ENCODE measurements at places on chromosomes 3 and 15. TPM values are rescaled to one million over a fixed set of nuclear protein-coding genes. Genes with fewer than 3 reads are reported as not detected.
A peak's percentile ranks its signal among the peaks of the same experiment; 100 is the strongest.

DNA sequence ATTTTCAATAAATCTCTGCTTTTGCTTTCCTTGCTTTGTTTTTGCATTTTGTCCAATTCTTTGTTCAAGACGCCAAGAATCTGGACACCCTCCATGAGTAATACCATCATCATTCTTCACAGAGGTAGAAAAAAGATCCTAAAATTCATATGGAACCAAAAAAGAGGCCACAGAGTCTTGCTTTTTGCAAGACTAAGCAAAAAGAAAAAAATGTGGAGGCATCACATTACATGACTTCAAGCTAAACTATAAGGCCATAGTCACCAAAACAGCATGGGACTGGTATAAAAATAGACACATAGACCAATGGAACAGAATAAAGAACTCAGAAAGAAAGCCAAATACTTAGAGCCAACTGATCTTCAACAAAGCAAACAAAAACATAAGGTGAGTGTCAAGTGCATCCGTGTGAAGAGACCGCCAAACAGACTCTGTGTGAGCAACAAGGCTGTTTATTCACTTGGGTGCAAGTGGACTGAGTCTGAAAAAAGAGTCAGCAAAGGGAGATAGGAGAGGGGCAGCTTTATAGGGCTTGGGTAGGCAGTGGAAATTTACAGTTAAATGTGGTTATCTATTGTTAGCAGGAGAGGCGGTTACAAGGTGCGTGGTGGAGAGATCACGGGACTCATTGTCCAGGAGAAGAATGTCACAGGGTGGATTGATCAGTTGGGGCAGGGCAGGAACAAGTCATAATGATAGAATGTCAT is 10.9 kb downstream of the STRIT1 start:
- no peaks in the 10 kb centered on the region for H3K36me3 ChIP-seq
- no peak for DNase-seq
- no peaks in the 10 kb centered on the region for H3K4me1 ChIP-seq
- no peak overlapping the region for H3K4me3 ChIP-seq
- no peaks in the 10 kb centered on the region for H3K27me3 ChIP-seq

- H3K4me1 ChIP-seq, result no peaks in the 10 kb centered on the region
- no peaks in the 10 kb centered on the region for H3K36me3 ChIP-seq
- H3K4me3 ChIP-seq, result no peak overlapping the region
- no peaks in the 10 kb centered on the region for H3K27me3 ChIP-seq
- no peak for DNase-seq
These were observed 37.5 kb upstream of the FSTL1 start for GRCh38 chr3:120488296-120488695.

- no peaks in the 10 kb centered on the region for H3K36me3 ChIP-seq
- H3K27ac ChIP-seq, result no peak overlapping the region
- H3K4me1 ChIP-seq, result peaks cover 4% of the 10 kb centered on the region
- H3K4me3 ChIP-seq, result no peak overlapping the region
These were observed 28.0 kb upstream of the ATP11B start for GRCh38 chr3:182765287-182765686.

DNA sequence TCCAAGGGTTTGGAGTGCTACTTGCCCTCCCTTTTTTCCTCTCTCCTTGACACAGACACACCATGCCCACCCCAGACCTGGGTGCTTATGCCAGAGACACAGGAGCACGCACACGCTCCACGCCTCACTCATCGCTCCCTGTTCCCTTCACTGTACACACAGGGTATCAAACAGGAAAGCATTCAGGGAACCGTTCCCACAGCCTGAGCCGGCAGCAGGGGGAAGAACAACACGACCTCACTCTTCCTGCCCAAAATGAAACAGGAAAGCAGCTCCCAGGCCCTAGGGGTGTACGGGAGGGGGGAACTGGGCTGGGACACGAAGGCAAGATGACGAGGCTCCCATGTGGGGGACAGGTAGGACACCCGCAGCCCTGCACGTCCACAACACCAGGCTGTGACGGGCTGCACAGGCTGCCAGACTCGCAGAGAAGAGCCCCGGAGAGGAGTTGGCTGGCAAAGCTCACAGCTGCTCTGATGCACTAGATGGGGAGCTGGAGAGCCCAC is 11.2 kb downstream of the DLL4 start:
- H3K36me3 ChIP-seq, result no peaks in the 10 kb centered on the region
- no peaks in the 10 kb centered on the region for H3K27me3 ChIP-seq
- H3K4me3 ChIP-seq, result no peak overlapping the region
- DNase-seq, result no peak

DNA sequence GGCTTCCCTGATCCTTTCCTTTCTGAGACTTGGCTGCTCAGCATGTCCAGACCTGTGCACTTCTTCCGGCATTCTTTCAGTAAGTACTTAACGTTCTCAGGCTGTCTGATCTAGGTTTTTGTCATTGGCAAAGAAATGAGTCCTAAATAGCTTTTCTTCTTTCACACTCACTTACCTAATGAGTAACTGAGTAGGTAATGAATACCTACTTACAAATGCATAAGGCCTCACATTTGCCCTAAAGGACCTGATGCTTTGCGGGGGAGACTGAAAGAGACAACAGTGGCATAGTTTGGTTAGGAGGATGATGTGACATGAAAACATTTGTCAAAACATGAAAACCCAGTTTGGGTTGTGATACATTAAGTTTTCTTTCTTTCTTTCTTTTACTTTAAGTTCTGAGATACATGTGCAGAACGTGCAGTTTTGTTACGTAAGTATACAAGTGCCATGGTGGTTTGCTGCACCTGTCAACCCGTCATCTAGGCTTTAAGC is 516.7 kb upstream of the CFAP20DC start:
- no peak overlapping the region for H3K4me3 ChIP-seq
- peaks cover 9% of the 10 kb centered on the region for H3K27me3 ChIP-seq
- DNase-seq, result no peak
- H3K27ac ChIP-seq, result no peak overlapping the region
- no peaks in the 10 kb centered on the region for H3K4me1 ChIP-seq
- H3K36me3 ChIP-seq, result no peaks in the 10 kb centered on the region

DNA sequence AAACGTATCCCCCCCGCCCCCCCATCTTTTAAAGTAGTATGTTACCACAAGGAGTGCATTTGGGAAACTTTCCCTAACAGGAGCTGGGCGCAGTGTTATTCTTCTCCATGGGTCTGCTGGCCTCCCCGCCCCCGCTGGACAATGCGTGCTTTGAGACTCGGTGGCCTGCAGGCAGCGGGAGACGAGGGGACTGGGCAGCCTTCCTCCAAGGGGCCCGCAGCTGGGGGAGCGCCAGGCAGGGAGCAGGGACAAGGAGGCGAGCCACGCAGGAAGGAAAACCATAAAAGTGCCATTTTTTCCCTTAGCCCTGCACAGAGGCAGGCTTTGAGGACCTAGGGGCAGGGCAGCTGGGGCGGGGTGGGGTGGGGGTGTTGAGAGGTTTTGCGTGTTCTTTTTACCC is 14.1 kb downstream of the SOX2 start:
- H3K36me3 ChIP-seq, result no peaks in the 10 kb centered on the region
- peaks cover 20% of the 10 kb centered on the region for H3K4me1 ChIP-seq
- no peak for DNase-seq
- H3K27ac ChIP-seq, result no peak overlapping the region
- peaks cover 100% of the 10 kb centered on the region for H3K27me3 ChIP-seq

GRCh38 chr3:22089284-22089683 is 338.3 kb upstream of the ZNF385D start:
- H3K36me3 ChIP-seq, result no peaks in the 10 kb centered on the region
- H3K4me1 ChIP-seq, result no peaks in the 10 kb centered on the region
- peak; percentile 64 for DNase-seq
- H3K4me3 ChIP-seq, result no peak overlapping the region
- H3K27ac ChIP-seq, result no peak overlapping the region

GRCh38 chr3:38562467-38562925 is 66.4 kb downstream of the EXOG start:
- no peaks in the 10 kb centered on the region for H3K36me3 ChIP-seq
- DNase-seq, result no peak
- no peak overlapping the region for H3K4me3 ChIP-seq
- no peaks in the 10 kb centered on the region for H3K27me3 ChIP-seq
- H3K4me1 ChIP-seq, result no peaks in the 10 kb centered on the region

DNA sequence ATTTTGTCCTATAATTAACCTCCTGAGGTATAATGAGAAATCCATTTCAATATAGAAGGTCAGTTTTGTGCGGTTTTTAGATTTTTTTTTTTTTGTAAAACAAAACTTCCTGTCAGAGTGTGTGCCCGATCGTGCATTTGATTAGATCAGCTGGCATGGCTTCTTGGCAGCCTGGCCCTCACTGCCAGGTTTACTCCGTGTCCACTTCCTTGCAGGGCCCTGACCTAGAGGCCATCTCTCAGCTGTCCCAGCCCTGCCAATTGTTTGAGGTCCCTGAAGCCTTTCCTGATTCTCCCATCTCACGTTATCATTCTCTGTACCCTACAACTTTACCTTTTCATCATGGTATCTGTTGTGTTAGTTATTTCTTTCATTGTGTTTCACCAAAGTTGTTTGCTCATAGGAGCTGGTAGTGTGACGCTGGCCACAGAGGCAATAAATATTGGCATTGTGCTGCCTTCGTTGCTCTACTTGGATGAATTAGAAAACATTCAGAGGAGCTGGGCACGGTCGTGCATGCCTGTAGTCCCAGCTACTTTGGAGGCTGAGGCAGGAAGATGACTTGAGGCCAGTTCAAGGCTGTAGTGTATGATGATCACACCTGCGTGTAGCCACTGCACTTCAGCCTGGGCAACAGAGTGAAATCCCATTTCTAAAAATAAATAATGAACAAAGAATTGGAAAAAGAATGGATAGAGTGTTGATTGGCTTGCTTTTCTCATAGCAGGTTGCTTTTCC is 202.0 kb downstream of the GHSR start:
- no peak overlapping the region for H3K27ac ChIP-seq
- no peak for DNase-seq
- H3K27me3 ChIP-seq, result no peaks in the 10 kb centered on the region
- no peaks in the 10 kb centered on the region for H3K36me3 ChIP-seq
- H3K4me1 ChIP-seq, result no peaks in the 10 kb centered on the region
- H3K4me3 ChIP-seq, result no peak overlapping the region

DNA sequence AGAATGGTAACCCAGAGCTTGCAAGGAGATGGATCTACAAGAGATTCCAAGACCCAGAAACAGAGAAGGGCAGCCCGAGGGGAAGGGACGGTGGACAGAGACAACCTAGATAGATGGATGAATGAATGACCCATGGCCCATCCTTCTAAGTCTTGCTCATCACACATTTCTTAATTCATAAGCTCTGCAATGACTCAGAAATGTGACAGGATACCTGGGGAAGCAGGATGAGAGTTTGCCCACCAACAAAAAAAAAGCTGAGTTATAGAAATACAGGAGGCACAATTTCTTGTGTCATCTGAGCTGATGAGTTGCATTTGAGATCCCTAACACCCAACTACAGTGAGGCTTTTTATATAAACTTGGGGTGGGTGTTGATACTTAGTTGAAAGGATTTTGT is 76.6 kb downstream of the CNTN3 start:
- no peaks in the 10 kb centered on the region for H3K4me1 ChIP-seq
- H3K4me3 ChIP-seq, result no peak overlapping the region
- no peaks in the 10 kb centered on the region for H3K36me3 ChIP-seq
- H3K27ac ChIP-seq, result no peak overlapping the region
- H3K27me3 ChIP-seq, result no peaks in the 10 kb centered on the region

PML gene
- 29.9 TPM for polyA plus RNA-seq

ECE2 gene
- not detected for polyA plus RNA-seq

COL6A5 gene
- polyA plus RNA-seq, result 0.11 TPM

All from hepatocyte (in vitro differentiated cells).